ENCODE measurements at places on chromosomes 7 and 10. TPM values are rescaled to one million over a fixed set of nuclear protein-coding genes. Genes with fewer than 3 reads are reported as not detected.

The PRLHR gene
- not detected for total RNA-seq

DNA sequence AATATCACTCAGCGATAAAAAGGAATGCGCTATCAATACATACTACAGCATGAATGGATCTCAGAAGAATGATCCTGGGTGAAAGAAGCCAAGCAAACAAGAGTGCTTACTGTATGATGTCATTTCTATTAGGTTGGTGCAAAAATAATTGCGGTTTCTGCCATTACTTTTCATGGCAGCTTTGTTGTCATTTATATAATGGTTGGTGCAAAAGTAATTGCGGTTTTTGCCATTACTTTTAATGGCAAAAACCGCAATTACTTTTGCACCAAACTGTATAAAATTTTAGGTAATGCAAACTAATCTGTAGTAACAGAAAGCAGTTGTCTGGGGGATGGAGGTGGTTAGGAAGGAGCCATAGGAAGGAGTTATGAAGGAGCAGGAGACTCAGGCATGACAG lies 318.3 kb upstream of the ZMIZ1 start:
- no peak for DNase-seq

The GPR22 gene
- not detected for total RNA-seq

- DNase-seq, result no peak
Measured at GRCh38 chr10:35501923-35502322, 103.2 kb upstream of the GJD4 start.

The BTBD16 gene
- total RNA-seq, result not detected

GRCh38 chr10:114478281-114478680 lies 74.0 kb upstream of the AFAP1L2 start:
- DNase-seq, result no peak

The CHST15 gene
- total RNA-seq, result 53.1 TPM

GRCh38 chr10:77442699-77443189 lies 194.9 kb downstream of the KCNMA1 start:
- DNase-seq, result no peak

- no peak for DNase-seq
Measured at GRCh38 chr10:29249018-29249417, 39.9 kb upstream of the LYZL1 start.

- DNase-seq, result no peak
Measured at GRCh38 chr7:47557694-47558670, 23.9 kb downstream of the TNS3 start.

DNA sequence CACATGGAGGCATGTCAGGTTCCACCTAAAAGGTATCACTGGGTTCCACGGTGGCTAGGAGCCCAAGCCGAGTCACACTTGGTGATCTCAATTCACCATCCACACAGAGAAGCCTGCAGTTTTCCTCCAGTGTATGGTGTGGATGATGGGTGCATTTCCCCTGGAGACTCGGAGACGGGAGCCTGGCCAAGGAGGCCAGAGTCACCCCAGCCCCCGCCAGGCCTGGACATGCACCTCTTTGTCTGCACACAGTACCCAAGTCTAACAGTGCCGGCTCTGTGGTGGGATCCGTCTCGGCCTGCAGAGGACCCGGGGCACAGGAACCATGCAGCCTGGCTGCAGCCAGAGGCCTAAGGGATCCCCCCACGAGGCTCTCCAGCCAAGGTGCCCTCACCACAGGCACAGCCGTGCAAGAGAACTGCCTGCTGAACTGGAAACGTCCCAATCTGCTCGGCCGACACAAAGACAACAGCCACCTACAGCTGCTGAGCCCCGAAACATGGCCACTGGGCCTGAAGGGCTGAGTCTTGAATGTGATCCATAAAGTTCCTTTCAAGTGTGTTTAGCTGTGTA lies 75.2 kb downstream of the DIP2C start:
- no peak for DNase-seq

GRCh38 chr10:82267014-82267413 lies 392.0 kb downstream of the NRG3 start:
- DNase-seq, result no peak

DNA sequence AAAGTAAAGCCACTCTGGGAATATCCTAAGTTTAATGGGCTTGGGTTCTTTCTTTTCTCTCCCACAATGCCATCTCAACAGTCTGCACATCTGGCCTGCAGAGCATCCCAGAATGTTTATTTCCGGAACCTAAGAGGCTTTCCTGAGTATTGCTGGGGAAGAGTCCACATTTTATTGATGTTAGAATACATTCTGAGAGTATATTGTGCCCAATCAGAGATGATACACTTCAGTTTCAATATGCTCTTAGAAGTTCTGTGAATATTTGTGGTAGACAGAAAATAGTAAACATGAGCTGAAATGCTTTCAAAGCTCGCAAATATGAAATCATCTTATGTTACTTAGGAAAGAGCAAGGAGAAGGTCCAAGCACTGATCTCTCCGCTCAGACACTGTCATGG lies 200.6 kb downstream of the TWIST1 start:
- DNase-seq, result no peak

- no peak for DNase-seq
Measured at GRCh38 chr7:90266808-90267207, 21.8 kb downstream of the CFAP69 start.

- no peak for DNase-seq
Measured at GRCh38 chr10:22433875-22434274, 88.6 kb downstream of the SPAG6 start.

GRCh38 chr7:28774261-28774988 lies 183.7 kb downstream of the TRIL start:
- DNase-seq, result no peak

DNA sequence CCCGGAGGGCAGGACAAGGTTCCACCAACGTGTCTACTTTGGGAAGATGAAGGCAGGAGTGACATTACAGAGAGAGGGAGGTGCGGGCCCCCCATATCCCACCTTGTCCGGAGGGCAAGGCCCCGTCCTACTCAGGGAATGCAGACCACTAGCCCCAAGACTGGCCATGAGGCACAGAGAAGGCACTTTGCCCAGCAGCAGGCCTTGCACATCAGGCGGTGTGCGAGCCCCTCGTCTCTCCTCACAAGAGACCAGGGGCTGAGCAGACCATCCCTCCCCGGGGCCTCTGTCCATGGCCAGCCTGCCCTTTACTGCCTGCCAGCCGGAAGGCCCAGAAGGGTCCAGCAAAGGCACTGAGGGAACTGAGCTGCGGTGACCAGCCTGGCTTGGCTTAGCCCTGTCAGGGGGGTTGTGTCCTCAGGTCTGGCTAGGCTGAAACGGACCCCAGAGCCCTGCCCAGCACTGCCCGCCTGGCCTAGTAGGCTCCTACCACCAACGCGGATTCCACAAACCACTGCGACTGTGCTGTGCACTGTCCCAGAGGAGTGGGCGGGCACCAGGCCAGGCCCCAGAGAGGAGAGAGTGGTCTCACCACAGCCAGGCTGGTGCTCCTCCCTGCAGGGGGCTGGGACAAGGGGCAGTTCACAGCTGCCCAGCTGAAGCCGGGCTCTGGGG lies 16.7 kb downstream of the CAMK2B start:
- peak; percentile 78 for DNase-seq

DNA sequence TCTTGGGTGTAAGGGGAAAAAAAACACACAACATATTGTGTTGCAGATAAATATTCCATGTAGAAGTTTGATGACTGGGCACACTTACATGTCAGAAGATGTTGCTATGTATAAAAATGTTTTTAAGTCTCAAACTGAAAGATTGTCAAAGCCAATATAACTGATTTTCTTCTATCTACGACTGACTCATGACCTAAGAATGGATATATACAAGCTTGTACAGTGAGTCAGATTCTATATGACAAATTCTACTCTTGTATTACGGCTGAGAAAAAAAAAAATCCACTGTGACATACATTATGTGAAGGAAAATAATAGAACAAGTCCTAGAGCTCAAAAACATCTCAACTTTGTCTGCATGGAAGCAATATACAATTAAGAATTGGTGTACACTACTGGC lies 343.0 kb upstream of the PCDH15 start:
- no peak for DNase-seq

The CASP2 gene
- total RNA-seq, result 19.0 TPM

- no peak for DNase-seq
Measured at GRCh38 chr7:42222891-42223290, 14.1 kb downstream of the GLI3 start.

DNA sequence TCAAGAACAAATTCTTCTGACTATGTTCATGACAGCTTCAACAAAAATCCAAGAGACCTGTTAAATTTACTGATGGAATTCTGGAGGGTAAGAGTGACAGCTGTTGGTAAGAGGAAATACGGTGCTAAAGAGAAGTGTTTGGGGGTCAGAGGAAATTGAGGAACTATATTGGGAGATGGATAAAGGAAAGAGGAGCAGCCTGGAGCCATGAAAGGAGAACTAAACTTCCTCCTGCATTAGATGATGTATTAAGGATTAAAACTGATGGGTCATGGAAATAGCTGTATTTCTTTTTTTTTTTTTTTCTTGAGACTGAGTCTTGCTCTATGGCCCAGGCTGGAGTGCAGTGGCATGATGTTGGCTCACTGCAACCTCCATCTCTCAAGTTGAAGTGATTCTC lies 95.3 kb downstream of the HERPUD2 start:
- no peak for DNase-seq

DNA sequence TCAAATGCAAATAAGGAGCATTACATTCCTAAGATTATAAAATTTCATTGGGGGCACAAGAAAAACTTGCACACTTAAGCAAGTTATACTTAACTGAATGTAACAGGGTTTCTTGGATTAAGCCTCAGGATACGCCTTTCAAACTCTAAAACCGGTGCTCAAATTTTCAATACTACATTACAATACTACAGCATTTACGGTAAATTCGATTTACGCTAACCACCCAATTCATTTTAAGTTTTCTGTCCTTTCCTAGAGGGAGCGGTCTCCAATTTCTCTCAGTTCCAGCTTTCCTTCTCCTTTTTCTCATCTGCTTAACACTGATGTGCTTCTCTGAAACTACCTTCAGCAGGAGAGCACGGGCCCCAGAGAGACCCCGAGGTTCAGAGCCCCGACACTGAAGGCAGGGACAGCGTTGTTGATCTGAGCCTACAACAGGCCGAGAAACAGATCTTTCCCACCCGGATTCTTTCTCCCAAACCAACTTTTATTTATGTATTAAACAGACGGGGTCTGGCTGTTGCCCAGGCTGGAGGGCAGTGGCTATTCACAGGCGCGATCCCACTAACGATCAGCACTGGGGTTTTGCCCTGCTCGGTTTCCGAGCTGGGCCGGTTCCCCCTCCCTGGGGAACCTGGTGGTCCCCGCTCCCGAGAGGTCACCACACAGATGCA lies 798 bp downstream of the ZNF425 start:
- no peak for DNase-seq

DNA sequence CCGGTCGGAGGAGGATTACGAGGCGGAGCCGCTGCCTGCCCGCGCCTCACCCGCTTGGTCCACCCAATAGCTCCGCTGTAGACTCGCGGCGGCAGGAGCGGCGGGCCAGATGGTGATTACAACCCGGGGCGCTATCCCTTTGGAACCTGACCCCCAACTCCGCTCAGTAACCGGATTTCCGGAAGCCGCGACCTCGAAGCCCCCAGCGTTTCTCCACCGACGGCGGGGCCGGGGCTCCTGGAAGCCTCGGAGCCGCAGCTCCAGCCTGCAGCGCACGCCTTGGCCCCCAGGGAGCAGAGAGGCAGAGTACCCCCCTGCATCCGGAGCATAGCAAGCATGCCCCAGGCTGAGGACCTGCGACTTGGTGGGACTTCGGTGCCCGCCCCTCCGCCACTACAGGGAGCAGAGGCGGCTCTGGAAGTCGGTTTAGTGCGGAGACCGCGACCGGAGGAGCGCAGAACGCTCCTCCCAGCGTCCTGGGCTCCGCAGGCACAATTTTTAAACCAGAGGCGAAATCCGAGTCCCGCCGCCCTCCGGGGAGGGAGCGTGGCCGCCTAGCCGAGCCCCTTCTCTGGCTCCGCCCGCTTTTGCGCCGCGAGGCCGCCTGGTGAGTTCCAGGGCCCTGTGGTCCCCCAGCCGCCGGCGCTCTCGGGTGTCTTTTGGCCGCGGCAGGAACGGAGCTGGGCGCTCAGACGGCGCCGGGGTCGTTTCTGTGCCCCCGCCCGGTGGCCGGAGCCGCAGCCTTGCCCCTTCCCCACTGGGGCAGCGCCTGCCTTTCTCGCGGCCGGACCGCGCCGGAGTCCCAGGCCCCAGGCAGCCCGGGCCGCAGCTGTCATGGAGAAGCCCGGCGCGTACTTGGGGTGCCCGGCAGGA lies 28.2 kb upstream of the BMS1 start:
- no peak for DNase-seq

- DNase-seq, result no peak
Measured at GRCh38 chr10:1736972-1737221, 428 bp downstream of the ADARB2 start.

- DNase-seq, result no peak
Measured at GRCh38 chr7:84735011-84735410, 451.8 kb downstream of the SEMA3D start.

The VWA2 gene
- 0.19 TPM for total RNA-seq

GRCh38 chr10:51567271-51567670 lies 132.1 kb downstream of the CSTF2T start:
- no peak for DNase-seq

GRCh38 chr10:119750391-119751230 lies 24.8 kb downstream of the INPP5F start:
- no peak for DNase-seq

- no peak for DNase-seq
Measured at GRCh38 chr10:132463333-132464255, 66.6 kb downstream of the PWWP2B start.

GRCh38 chr10:117830787-117831212 lies 215.9 kb downstream of the RAB11FIP2 start:
- DNase-seq, result no peak

GRCh38 chr7:8044761-8045430 lies 76.3 kb downstream of the GLCCI1 start:
- no peak for DNase-seq

The ZP3 gene
- 0.87 TPM for total RNA-seq

DNA sequence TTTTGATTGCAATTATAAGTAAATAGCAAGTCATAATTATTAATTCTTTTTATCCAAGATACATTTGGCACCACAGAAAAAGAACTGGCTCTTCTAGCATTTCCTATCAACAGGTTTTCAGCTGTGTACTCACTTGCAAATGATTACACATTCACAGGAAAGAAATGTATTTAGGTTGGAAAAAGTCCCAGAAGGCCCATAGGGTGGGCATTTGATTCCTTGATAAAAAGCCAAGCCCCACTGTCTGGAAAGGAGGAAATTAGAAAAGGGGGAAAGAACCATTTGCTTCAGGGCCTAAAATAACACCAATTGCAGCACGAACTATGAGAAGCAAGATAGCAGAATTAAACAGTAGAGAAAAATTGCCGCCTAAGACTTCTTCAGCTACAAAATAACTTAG lies 80.8 kb upstream of the COL1A2 start:
- DNase-seq, result no peak

The CYP2C19 gene
- total RNA-seq, result 0.19 TPM

Data from mesenteric fat pad (tissue), 1 donor.